DMS 273 treated with DMSO at 0.1 percent for 48 hours (cell line): ENCODE measurements at places on chromosomes 1 and 21.

DNA sequence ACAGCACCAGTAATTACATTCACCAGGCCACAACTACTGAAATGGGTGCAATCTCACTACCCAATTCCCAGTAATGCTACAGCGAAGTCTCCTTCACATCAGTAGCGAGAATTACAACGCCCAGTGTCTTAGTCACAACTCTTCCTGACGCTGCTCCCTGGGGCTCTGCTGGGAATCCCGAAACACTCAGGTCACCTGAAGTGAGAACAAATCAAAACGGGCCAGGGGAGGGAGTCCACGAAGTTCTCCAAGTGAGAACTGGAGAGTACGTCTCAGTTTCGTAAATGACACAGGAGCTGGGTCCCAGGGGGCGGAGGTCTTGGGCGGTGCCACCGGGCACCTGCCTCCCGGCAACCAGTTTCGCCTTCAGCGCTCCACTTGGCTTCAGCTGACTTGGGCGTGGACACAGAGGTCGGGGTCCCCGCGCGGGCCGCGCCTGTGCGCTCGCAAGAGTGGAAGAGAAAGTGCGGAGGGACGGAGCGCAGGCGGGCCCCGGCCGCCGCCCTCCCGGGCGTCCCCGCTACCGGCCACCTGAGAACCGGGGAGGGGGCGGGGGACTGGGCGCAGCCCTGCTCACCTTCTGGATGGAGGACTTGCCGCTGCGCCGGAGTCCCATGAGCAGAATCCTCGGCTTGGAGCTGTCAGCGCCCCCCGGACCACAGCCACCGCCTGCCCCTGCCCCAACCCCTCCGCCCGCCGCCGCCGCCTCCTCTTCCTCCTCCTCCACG, 575 bp downstream of the RRAGC start:
- peak; percentile 94 for DNase-seq

- no peak for DNase-seq
These were observed 470.7 kb downstream of the PCP4 start for GRCh38 chr21:40337981-40338380.

DNA sequence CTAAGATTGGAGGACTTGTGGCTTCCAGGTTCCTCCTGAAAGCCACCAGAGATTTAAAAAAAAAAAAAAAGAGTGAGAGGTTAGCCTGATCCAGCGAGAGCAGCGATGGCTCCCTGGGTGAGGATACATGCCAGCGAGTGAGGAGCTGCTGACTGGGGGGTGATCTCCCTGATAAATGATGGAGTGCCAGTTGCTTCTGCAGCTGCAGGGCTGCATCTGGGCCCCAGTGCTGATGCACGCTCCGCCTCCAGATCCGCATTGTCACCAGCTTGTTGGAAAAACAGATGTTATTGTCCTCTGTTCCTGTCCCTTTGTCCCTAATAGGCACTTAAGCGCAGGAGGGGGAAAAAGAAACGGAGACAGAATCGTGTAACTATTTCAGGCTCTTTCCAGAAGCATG, 28.6 kb downstream of the UBIAD1 start:
- DNase-seq: no peak

DNA sequence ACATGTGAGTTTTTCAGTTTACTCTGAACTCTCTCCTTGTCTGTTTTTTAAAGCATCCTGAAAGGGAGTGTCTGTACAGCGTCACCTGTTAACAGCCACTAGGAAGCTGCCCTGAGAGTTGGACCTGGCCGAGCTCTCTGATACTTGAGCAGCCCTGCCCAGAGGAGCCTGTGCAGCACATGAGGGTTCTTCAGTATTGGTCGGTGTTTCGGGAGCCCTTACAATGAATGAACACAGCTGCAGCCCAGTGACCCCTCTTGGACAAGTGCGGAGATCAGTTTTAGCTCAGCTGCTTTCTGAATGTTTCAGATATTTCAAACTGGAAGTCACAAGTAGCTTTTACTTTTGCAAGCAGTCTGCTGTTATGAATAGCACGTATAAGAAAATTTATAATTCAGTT, 39.2 kb downstream of the ADARB1 start:
- no peak for DNase-seq

- no peak for DNase-seq
These were observed 179.1 kb upstream of the LYPLAL1 start for GRCh38 chr1:218994615-218995014.

GRCh38 chr1:56578963-56579875, at the start of gene PLPP3:
Gene PLPP3 (minus strand): TSS chr1:56579563. CDS start chr1:56579016, 547 bp downstream.
- DNase-seq: peak; percentile 74

DNA sequence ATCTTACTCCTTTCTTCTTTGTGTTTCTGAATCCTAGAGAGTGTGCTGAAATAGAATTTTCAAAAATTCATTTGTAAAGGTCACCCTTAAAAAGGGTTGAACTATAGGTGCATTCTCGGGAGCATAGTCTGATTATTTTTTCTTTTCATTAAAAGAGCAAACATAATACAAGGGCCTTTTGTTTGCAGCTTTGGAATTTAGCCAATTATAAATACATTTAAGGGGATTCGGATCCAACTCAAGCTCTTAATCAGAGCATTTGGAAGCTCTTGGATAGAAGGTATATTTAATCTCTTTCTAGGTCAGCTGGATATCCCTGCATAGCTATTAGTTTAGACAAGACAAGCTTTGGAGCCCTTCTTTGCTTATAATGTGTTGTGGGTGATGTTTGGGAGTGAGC, 321.7 kb downstream of the HHAT start:
- no peak for DNase-seq

GRCh38 chr1:230575886-230576500, 66.3 kb upstream of the COG2 start:
- DNase-seq: no peak

GRCh38 chr1:118077331-118078045, 107.5 kb downstream of the SPAG17 start:
- DNase-seq: no peak

DNA sequence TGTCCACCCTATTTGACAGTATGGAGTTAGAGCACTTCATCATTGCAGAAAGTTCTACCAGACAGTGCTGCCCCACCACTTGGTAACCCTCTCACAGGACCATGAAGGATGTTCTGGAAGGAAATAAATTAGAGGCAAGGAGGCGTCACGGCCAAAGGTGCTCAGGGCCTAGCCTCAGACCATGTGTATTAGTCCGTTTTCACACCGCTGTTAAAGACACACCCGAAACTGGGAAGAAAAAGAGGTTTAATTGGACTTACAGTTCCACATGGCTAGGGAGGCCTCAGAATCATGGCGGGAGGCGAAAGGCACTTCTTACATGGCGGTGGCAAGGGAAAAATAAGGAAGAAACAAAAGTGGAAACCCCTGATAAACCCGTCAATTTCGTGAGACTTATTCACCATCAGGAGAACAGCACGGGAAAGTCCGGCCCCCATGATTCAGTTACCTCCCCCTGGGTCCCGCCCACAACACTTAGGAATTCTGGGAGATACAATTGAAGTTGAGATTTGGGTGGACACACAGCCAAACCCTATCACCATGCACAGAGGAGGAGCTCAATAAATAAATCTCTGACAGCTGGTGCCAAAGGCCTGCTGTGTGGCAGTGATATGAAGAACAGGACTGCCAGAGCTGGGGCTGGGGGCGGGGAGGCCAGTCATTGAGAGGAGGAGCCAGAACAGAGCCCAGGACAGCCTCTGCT, 75.8 kb downstream of the FHAD1 start:
- DNase-seq: no peak

DNA sequence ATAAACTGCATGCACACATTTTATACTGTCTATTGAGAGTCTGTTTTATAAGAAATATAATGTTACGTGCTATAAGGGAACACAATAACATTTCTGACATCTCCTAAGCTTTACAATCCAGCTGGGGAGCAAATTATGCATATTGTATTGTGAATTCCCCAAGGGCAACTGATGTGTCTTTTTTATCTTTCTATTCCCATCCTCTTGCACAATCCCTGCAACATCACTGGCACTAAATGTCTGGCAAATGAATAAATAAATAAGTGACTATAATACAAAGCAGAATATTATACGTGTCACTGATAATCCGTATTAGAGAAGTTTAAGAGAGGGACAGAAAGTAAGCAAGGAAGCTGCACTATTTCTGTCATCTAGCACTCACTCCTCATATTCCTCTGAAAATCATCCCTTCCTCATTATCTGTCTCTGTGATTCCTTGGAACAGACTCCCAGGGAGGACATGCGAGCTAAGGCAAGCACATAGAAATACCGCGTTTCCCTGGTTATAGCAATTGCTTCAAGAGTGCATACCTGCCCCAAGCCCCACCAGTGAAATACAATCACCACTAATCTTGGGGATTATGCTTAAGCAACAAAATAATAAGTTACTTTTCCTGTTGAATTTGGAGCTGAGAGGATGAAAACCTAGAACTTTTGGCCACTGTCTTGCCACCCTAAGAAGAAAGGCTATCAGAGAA, 205.4 kb downstream of the SMYD3 start:
- DNase-seq: no peak

DNA sequence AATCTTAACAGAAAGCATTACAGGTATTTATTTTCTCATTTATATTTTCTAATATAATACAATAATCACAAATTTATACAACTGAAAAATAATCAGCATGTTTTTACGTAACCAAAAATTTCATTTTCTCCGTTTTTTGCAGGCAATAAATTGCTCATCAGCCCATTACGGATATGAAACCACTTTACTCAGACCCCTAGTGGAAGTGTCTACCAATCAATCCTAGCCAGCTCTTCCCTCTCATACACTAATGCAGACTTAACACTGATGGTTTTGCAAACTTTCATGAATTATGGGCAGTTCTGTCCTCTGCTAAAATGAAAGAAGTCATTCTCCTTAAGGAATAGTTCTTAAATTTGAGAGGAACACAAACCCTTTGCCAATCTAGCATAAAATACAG, 124.7 kb downstream of the EIF4G3 start:
- no peak for DNase-seq

DNA sequence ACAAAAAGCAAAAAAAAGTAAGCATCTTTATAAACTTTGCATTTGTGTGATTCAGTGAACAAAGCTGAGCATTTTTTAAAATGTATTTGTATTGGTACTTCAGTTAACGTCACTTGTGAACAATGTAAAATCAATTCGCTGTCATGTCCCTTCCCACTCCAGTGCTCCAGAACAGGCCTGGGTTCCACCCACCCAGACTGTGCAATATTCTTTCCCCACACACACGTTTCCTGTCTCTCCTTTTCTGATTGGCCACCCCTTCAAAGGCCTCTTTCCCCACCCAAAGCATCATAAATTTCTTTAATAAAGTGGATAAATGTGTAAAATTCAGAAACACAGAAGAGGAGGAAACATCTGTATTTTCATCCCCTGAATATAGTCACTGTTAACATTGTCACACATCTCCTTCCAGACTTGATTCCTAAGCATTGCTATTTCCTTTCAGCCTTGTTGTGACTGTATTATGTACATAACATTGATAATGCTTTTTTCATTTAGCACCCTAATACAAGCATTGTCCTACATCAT, 12.0 kb downstream of the CLEC20A start:
- no peak for DNase-seq

DNA sequence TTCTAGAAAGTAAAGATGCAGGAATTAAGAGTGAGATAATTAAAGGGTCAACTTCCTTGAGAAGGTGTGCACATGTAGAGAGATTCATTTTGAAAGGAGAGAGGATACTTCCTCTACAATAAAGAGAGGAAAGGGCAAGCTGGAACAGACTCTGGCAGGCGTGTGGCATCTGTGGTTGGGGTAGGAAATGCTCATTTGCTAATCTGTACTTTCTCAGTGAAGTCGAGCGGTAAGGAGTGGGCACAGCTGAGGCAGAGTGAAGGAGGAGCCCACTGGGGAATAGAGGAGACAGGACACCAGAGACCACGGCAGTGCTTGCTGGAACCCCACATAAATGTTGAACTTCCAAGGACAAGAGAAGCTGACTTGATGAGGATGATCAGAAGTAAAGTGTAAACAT, 49.1 kb downstream of the PCSK9 start:
- no peak for DNase-seq

DNA sequence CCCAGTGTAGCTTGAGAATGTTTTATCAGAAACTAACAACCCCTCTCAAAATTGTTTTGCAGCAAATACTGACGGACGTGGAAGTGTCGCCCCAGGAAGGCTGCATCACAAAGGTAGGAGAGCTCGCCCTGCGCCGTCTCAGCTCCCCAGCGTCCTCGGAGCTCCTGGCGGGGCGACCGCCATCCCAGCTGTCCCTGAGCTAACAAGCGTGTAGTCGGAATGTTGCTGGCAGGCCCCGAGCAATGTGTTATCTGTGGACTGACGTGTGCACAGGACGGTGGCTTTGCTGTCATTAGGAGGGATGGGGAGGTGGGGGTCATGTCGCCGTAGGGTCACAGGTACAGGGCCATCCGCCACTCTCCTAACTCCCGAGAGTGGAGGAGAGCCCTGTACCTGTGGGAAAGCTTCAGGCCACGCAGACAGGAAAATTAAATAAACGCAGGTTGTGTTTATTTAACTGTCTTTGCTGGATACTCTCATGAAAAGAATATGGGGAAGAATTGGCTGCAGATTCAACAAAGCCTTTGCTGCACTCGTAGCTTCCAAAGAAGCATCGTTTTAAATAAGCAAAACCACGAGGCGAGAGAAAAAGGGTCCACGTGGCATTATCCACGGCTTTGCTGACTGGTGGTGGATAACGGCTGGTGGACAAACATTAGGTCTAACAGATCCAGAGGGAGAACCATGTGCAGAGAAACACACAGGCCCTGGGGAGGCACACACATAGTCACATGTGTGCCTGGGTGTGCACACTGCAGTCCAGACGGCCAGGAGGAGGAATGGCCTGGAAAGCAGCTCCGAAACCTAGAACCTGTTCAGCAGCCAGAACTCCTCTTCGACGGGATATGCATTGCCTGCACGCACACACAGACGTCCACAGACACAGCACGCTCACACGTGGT, 175.3 kb downstream of the PRDM16 start:
- no peak for DNase-seq

DNA sequence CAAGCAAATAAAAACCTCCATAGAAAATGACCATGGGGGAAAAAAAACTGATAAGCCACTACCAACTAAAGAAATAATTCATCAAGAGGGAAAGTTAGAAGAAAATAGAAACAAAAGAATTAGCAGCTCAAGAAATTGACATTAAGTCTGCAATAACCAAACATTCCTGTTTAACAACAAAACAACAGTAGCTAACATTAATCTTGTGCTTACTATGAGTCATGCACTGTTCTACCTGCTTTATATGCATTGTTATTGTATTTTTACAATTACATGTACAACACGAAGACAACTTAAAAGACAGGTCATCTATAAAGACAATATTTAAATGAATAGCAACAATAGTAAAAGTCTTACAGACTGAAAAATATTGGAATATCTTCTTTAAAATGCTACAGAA, 34.4 kb upstream of the LRRC7 start:
- DNase-seq: no peak

DNA sequence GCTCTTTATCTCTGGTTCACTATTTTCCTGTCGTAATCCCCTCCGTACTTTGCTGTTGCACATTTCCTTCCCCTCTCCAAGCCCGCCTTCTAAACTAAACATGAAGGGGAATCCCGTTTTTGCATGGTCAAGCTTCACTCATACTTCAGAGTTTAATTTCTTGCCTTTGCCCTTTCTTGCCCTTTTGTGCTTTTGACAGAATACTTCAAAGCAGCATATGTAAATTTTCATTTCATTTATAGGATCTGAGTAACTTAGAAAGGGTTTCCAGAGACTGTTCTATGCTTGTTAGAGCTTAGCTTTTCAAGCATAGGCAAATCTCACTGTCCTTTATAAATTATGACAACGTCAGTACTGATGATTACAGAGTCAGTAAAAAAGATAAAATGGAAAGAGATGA, 27.7 kb downstream of the SPATA45 start:
- no peak for DNase-seq

- no peak for DNase-seq
These were observed 14.2 kb downstream of the ETV3L start for GRCh38 chr1:157085421-157085820.

GRCh38 chr1:234222561-234223280, 150.5 kb upstream of the COA6 start:
- DNase-seq: no peak

- DNase-seq: no peak
These were observed 59.8 kb upstream of the SDC3 start for GRCh38 chr1:30968220-30968971.
